AG04449 (cell line): ENCODE measurements at places on chromosomes 2 and 18.
A peak's percentile ranks its signal among the peaks of the same experiment; 100 is the strongest.

DNA sequence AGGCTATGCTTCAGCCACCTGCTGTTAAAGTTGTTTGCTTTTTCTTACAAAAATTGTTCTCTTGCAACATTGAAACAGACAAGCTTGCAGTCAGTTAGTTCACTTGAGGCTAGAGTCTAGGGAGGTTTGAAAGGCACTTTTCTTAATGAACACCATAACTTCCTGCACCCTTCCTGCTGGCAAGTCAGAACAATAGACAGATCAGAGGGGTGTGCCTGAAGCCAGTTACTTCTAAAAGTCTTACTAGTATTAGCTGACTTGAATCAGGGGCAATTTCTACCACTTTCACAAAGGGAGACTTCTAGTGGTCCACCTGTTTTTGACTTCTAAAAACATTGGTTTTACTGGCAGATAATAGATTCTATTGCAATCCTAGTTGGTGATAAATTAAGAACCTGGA is 367.4 kb upstream of the CDH20 start:
- DNase-seq = no peak

DNA sequence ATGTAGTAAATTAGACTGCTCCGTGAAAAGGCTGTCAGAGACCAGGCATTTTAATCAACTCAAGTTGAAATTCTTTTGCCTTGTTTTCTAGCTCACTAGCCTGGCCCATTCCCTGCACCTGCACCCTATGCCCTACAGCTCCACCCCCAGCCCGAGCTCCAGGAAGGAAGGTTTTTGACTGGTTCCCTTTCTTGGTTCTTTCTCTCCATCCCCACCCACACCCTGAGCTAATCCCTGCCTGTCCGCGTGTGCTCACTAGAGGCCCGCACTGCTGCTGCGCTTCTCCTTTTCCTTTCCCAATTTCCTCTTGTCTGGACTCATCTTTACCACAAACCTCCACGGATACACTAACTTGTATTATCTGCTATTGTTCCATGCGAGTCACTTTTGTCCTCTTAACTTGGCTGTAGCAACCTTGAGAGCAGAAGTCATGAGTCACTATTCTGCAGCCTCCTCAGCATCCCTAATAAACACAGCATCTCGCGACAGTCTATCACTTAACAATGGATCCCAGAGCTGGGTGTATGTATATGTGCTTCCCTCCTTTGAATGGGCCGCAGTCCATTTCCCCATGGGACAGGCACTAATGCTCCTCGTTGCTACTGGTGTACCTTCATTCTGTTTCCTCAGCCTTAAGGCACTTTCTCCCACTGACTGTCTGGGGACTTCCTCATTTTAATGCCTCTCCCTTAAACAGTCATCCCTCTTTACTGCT is 36.5 kb downstream of the COLEC12 start:
- DNase-seq = no peak

GRCh38 chr18:22912835-22913234 is 20.3 kb upstream of the RBBP8 start:
- peak; percentile 44 for DNase-seq

DNA sequence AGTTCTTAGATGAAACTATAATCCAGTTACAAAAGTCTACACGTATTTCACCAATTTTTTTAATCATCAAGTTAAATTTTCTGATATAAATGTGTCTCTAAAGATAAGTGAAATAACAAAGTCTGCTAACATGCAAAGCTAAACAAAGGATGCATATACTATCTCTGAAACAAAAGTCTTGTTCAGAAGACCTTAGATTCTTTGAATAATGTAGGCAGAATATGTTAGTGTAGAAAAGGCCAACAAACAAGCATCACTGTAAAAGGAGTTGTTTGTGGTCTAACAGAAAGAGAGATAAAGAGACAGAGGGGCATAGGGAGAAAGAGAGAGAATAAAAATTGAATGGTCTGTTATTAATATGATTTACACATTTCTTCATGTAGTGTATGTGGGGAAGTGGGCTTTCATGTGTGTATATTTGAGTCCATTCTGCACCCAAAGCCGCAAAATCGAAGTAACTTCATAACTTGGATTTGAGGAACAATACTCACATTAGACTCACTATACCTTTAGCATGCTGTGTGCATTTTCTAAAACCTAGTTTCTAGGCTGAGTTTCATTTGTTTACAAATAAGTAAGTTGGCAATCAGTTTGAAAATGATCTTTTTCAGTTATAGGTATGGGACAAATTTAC is 734.8 kb upstream of the REG3G start:
- DNase-seq = no peak

DNA sequence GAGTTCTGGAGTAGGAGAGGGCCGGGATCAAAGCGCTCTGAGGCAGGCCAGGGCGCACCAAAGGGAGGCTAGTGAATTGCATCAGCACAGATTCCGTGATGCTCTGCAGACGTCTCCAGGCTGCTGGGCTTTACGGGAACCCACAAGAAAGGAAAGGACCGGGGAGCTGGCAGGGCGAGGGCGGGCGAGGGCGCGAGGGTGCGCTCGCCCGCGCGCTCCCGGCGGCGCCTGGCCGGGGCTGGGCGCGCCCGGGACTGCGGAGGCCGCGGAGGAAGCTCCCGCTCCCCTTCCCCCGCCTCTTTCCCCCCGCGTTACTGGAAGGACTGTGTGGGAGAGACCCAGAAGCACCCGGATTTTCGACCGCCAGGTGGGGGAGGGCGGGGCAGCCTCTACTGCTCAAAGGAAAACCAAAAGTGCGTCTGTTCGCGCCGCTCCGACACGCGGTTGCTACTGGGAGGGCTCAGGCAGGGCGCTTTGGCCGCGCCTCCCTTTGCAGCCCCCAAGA is 2.4 kb upstream of the FOSL2 start:
- peak; percentile 81 for DNase-seq

GRCh38 chr2:45809205-45809604 is 157.7 kb downstream of the PRKCE start:
- DNase-seq = no peak

GRCh38 chr2:196441527-196441926 is 198.0 kb upstream of the CCDC150 start:
- no peak for DNase-seq

DNA sequence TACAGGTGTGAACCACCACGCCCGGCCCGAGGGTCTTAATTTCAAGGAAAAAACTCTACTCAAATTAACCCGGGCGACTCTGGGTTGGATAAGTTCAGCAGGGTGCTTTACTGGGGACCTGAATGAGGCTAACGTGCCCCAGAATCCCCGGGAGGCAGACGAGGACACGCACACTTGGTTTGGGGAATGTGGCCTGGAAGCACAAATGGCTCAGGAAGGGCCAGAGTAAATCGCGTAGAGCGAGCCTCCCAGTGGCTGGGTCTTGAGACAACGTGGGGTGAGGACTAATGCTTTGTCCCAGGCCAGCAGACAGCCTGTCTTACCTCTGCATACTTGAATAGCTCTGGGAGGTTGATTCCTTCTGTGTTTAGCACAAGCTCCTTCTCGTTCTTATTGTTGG is 75.8 kb downstream of the POLR1A start:
- no peak for DNase-seq

- DNase-seq = peak; percentile 55
Observed at GRCh38 chr2:99754210-99754609, 264.4 kb upstream of the REV1 start.

DNA sequence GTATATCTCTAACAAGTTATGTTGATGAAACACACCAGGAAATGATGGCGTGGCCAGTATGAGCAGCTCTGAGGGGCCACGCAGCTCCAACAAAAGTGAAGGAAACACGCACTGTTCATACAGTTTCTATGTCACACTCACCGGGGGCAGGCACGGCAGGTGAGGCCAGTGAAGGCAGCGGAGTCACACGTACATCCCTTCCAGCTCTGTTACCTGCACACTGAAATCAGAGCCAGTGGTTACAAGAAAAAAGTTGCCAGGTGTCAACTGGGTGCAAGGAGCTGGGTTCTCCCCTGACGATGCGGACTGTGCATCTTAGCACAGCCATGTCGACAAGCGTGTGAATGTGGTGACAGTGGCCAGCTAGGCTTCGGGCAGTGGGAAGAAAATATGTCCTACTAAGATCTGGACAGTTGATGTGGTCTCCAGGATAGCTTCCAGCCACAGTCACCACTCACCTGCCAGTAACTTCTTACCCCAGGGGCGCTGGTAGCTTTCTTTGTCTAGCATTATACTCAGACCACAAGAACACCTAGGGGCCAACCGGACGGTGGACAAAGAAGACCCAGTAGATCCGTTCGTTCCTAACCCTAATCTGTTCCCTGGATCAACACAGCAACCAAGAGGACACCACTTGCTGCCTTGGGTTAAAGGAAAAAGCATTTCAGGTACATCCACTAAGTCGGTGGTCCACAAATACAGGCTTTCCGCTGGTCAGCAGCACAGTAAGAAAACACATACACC is 10.1 kb downstream of the HJURP start:
- no peak for DNase-seq

GRCh38 chr2:206063635-206064034 is 22.3 kb downstream of the INO80D start:
- DNase-seq = no peak

DNA sequence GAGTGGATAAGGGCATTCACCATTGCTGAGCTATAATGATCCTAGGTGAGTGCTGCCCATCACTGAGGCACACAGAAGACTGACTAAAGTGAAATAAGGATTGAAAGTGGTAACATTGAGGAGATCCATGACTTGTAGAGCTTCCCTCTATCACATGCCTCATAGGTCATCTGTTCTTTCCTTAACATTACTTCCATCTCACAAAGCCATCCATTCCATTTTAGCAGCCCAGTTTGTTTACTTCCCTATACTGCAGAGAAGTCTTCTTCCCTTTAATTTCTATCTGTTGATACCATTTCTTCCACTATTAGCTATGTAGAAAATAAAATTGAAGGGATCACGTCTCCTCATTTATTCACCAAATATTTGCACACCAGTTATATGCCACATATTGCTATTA is 32.1 kb downstream of the ME2 start:
- no peak for DNase-seq

DNA sequence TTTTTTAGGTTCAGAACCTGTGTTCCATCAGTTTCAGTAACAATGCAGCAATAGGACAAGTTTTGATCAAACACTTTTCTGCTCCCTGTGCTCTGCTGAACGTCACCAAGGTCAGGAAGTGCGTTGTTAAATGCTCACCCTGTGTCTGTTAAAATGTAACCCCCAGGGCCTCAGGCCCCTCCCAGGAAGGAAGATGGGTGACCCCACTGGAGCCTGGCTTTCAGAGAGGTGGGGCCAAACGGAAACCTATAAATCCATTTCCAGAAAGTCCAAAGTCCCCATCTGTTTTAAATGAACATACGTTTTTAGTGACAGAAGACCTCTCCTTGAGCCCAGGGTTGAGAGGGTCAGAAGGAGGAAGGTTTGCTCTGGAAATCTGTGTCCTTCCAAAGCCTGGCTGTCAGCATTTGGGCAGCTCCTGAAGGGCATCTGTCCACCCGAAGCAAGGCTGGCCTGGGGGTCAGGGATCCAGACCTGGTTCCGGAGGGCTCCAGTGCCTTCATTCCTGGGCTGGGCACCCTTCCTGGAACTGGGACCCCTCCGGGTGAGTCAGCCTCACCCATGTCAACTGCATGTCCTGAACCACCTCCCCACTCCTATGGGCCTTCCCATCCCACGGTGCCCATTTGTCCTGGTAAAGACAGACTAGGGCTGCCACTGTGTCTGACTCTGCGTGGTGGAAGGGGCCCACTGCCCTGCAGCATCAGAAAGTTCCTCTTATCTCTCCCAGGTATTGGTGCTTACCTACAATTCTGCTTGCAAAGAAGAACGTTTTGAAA is 117.4 kb upstream of the COPS8 start:
- no peak for DNase-seq

GRCh38 chr2:237895544-237896506 is 36.4 kb downstream of the RAMP1 start:
- no peak for DNase-seq

GRCh38 chr2:128466376-128466775 is 147.7 kb upstream of the HS6ST1 start:
- DNase-seq = no peak

DNA sequence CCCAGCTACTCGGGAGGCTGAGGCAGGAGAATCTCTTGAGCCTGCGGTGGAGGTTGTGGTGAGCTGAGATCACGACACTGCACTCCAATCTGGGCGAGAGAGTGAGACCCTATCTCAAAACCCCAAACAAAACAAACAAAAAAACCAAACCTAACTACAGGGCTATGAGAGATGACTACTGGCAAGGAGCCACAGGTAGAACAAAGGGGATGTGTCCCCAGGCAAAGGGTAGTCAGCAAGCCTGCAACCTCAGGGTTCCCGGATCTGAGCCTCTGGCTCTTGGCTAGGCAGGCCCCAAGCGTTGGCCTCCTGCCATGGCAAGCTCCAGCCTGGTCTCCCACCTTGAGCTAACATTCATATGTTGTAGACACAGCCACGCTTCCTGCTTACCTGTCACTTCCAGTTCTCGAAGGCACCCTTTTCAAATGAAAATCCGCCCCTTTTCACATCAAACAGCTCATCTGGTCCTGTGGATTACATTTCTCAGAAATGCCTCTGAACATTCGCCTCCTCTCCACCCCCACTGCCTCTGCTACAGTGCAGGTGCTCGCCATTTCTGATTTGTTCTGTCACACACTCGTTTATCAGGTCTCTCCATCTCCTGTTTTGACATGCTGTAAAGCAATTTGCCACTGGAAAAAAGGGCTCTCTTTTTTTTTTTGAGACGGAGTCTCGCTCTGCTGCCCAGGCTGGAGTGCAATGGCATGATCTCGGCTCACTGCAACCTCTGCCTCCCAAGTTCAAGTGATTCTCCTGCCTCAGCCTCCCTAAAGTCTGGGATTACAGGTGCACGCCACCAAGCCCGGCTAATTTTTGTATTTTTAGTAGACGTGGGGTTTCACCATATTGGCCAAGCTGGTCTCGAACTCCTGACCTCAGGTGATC is 13.1 kb upstream of the ACTR3 start:
- no peak for DNase-seq

- DNase-seq = no peak
Observed at GRCh38 chr18:51278045-51278649, 80.7 kb upstream of the MEX3C start.

- DNase-seq = no peak
Observed at GRCh38 chr2:26273501-26273900, 28.8 kb downstream of the HADHB start.

DNA sequence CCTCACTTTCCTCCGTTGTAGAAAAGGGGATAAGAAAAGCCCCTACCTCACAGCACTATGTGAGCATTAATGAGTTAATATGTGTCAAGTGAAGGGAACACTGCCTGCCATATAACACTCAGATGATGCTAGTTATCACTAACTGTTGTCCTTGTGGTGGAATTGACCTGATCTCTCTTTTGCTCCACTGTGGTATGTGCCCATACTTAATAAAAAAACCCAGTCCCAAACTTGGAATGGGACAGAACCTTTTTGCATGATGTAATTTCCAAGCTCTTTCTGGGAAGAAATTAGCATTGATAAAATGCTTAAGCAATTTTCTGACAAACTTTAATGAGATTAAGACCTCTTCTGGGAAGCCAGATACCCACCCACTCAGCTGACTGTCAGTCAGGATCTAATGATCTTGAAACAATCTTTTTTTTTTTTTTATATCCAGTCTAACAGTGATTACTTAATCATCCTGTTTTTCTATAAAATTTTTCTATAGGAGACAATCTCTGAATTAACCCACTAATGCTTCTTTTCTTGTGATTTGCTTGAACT is 158.7 kb downstream of the ZBTB7C start:
- DNase-seq = no peak
